ENCODE measurements at places on chromosomes 2 and 18.

GRCh38 chr2:100818003-100818605 lies 1.8 kb upstream of the NPAS2 start:
- no peak for DNase-seq

- no peak for DNase-seq
Measured at GRCh38 chr18:44119607-44120006, 561.1 kb upstream of the SETBP1 start.

GRCh38 chr2:204974487-204974886 lies 429.2 kb downstream of the PARD3B start:
- no peak for DNase-seq

DNA sequence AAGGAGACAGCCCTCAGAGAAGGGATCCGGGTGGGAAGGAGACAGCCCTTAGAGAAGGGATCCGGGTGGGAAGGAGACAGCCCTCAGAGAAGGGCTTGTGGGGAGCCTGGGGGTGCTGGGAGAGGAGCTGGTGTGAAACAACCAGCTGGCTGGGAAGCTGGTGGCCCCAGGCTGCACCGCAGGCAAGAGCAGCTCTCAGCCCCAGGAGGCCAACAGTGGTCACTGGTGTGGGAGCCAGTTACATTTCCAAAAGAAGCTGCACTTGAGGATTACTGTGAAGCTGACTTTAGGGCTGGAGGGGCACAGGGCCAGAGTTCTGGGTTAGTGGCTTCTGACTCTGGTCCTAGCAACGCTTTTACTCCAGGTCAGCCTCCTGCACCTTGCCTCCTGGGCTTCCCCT lies 3.3 kb downstream of the HES6 start:
- no peak for DNase-seq

- DNase-seq, result no peak
Measured at GRCh38 chr2:210635257-210635656, 78.9 kb downstream of the CPS1 start.

DNA sequence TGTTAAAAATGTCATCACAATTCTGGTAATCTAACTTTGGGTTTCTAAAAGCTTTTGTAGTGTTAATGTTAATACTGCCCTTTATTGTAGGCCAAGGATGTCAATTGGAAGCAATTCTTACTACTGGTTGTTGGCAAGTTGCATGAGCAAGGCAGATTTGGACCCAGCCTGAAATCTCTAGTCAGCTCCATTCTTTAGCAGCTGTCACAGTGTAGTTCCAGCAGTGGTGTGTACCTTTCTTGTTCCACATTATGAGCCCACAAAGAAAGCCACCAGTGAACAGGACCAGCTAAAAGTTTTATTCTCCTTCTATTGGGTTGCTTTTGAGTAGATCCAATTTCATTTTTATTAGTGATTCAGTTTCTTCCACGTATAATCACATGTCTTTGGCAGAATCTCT lies 133.8 kb downstream of the CAMKMT start:
- no peak for DNase-seq

DNA sequence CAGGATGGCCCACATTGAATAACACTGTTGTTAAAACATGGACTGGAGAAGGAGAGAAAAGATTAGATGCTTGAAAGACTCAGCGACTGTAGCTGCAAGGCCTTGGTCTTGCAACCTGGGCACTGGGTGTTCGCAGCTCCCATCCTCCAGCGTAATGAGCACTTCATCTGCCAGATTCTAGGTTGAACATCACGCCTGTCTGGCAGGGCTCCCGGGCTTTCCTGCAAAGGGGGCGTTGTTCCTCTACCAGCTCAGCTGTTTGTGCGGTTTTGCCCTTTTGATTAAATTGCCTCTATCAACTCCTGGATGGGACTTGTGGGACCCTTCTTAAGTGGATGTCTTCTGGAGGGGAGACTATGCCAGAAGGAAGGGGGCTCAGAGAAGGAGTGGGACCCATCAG lies 215.4 kb downstream of the KLHL29 start:
- no peak for DNase-seq

GRCh38 chr2:180158961-180159360 lies 151.9 kb upstream of the CWC22 start:
- DNase-seq, result no peak

DNA sequence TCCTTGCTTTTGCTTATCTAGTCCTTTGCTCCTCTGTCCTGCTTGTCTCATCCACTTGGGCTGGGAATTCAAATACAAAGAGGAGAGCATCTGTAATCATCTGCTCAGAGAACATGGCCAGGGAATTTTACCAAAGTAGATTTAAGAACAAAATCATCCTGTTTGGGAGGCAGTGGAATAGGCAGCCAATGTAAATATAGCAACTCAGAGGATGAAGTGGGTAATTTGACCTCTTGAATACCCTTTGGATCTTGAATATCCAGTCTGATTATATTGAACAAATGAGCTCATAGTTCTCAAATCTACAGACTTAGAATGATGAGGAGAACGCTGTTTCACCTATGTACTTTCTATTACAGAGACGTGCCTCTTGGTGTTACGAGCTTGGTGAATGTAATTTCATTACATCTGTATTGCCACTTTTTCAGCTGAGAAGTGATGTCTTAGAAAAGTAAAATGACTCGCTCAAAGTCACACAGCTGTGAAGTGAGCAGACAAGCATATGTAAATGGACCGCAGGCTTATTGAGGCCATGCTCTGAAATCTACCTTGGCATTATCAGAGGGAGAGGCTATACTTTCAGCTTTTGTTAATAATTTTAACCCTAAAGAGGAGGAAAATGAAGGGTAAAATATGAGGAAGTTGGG lies 266.3 kb downstream of the MTX2 start:
- no peak for DNase-seq

GRCh38 chr2:7835693-7836680 lies 845.9 kb upstream of the ID2 start:
- DNase-seq, result no peak

DNA sequence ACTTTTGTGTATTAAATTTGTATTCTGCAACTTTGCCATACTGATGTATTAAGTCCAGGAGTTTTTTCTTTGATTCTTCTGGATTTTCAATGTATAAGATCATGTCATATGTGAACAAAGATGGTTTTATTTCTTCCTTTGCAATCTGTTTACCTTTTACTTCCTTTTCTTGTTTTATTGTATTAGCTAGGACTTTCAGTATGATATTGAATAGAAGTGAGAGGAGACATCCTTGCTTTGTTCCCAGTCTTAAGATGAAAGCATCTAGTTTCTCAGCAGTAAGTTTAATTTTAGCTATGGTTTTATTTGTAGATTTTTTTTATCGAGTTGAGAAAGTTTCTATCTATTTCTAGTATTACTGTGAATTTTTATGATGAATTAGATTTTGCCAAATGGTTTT lies 25.5 kb downstream of the VRK2 start:
- DNase-seq, result no peak

GRCh38 chr2:30336978-30337841 lies 105.9 kb downstream of the LBH start:
- no peak for DNase-seq

DNA sequence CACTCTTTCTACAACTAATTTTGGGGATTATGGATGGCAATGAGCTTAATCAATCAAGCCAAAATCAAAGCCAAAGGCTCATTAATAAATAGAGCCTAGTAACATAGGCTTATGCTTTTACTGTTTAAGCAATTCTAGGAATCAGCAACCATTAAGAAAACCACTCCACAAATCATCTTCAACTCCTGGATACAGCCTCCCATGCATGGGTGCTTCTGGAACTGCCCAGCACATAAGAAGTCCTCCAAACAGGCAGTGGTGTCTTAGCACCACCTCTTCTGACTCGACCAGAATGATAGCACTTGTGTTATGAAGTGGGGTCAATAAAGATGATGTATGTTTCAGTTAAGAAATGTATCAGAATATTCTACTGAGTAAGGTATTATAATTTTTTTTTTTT lies 104.4 kb upstream of the SERPINE2 start:
- no peak for DNase-seq

GRCh38 chr18:31030574-31031278 lies 11.8 kb downstream of the DSC3 start:
- DNase-seq, result no peak

GRCh38 chr2:38274286-38275276 lies 102.5 kb downstream of the ATL2 start:
- DNase-seq, result no peak

DNA sequence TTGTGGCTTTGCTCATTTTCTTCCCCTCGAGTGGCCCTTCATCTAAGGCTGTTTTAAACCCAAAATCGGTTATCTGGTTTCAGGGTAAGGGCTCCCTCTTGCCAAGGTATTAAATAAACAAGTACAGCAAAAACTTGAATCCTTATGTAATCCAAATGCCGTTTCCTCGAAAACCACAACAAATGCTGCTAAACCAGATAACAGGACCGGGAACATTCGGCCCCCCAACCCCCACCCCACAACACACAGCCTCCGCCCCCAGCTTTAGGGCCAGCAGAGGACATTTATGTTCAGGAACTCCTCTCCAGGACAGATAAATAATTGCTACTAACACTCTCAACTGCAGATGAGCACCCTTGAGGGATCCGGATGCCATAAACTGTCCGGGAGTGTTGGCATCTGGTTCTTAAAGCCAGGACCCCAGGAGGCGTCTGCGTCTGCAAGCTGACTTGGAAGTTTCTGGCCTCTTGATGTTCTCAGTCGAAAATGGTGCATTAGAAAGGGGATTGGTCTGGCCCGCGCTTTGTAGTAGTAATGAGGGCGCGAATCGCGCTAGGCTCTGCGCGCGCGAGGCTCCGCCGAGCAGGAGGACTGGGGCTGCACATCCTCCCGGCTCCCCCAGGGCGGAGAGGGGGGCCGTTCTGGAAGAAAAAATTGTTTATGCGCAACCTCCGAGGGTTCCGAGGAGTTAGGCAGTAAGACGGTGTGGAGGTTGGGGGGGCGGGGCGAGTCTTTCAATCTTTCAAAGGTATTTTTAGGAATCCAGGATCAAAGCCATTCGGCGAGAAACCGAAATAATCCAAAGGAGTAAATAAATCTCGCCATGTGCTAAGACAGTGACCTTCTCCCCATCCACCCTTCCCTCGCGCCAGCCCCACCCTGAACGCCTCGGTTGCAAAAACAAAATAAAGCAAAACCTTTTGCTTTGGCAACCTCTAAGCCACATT lies 3.9 kb upstream of the ID2 start:
- no peak for DNase-seq

DNA sequence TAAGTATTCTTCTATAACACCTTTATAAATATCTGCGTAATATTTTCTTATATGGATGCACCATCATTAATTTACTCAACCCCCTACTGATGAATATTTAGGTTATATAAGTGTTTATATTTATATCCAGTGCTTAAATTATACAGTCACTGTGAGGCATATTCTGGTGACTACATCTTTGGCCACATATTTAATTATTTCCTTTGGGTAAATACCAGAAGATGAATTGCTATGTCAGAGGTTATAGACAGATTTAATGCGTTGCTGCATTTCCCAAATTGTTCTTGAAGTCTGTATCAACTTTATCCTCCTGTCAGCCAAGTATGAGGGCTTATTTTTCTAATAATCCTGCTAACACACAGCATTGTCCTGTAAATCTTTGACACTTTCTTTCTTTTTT lies 18.7 kb downstream of the DYSF start:
- DNase-seq, result no peak

- no peak for DNase-seq
Measured at GRCh38 chr18:41121116-41121826, 833.8 kb upstream of the PIK3C3 start.

- DNase-seq, result no peak
Measured at GRCh38 chr2:177666408-177666807, 273.8 kb downstream of the AGPS start.

GRCh38 chr18:11078491-11078890 lies 70.9 kb downstream of the PIEZO2 start:
- no peak for DNase-seq

GRCh38 chr2:215748446-215748845 lies 264.9 kb downstream of the MREG start:
- DNase-seq, result no peak

Data from cortex of kidney (tissue), 1 donor.